Camera-type eye (tissue), 1 donor: ENCODE measurements at places on chromosomes 6 and 20. TPM values are rescaled to one million over a fixed set of nuclear protein-coding genes. Genes with fewer than 3 reads are reported as not detected.

The SLC22A7 gene
- total RNA-seq = not detected

The TNFAIP3 gene
- total RNA-seq = 24.8 TPM

The NKAIN4 gene
- 24.6 TPM for total RNA-seq

The HLA-DRA gene
- 40.0 TPM for total RNA-seq

The HDGFL1 gene
- not detected for total RNA-seq

The EDN3 gene
- 45.3 TPM for total RNA-seq

The MEP1A gene
- total RNA-seq = not detected

The CALHM6 gene
- 2.5 TPM for total RNA-seq

The HTR1B gene
- total RNA-seq = 4.7 TPM

The ULBP1 gene
- total RNA-seq = 0.60 TPM

The RHAG gene
- total RNA-seq = 3.5 TPM

The OVOL2 gene
- total RNA-seq = 1.1 TPM

The APOBEC2 gene
- total RNA-seq = 31.3 TPM

The HEY2 gene
- total RNA-seq = 6.6 TPM

The CRISP3 gene
- 0.22 TPM for total RNA-seq

The RSPO4 gene
- total RNA-seq = 0.66 TPM

The TCEA2 gene
- 41.7 TPM for total RNA-seq

The TAGAP gene
- total RNA-seq = 1.4 TPM

The GABBR1 gene
- 81.5 TPM for total RNA-seq

The SLC26A8 gene
- 1.4 TPM for total RNA-seq

The AVP gene
- not detected for total RNA-seq

The KCNK5 gene
- total RNA-seq = 2.4 TPM

The C6orf163 gene
- total RNA-seq = 8.0 TPM

The GMPR gene
- 13.1 TPM for total RNA-seq

The FAXC gene
- 13.9 TPM for total RNA-seq

The EPB41L1 gene
- 105 TPM for total RNA-seq

The WFDC5 gene
- total RNA-seq = not detected

The TRPC4AP gene
- 76.2 TPM for total RNA-seq

The OR2H1 gene
- not detected for total RNA-seq

The SYNDIG1 gene
- 17.6 TPM for total RNA-seq

The BACH2 gene
- total RNA-seq = 33.6 TPM

The SUMO4 gene
- total RNA-seq = 16.1 TPM

The RAB22A gene
- total RNA-seq = 22.5 TPM

The SKIC2 gene
- total RNA-seq = 47.2 TPM

The ATF6B gene
- total RNA-seq = 35.8 TPM

The STMND1 gene
- total RNA-seq = not detected

The LKAAEAR1 gene
- total RNA-seq = 0.82 TPM

The MEI4 gene
- total RNA-seq = 0.99 TPM

The CTCFL gene
- 0.27 TPM for total RNA-seq

The KCNQ2 gene
- 31.6 TPM for total RNA-seq

The KIAA1755 gene
- 24.9 TPM for total RNA-seq

The MYBL2 gene
- total RNA-seq = 4.8 TPM

The TP53TG5 gene
- total RNA-seq = not detected

The GJA10 gene
- total RNA-seq = 2.5 TPM
